ENCODE measurements at places on chromosomes 6 and 20.

GRCh38 chr6:121767211-121767610 is 331.8 kb downstream of the GJA1 start:
- no peak for DNase-seq

DNA sequence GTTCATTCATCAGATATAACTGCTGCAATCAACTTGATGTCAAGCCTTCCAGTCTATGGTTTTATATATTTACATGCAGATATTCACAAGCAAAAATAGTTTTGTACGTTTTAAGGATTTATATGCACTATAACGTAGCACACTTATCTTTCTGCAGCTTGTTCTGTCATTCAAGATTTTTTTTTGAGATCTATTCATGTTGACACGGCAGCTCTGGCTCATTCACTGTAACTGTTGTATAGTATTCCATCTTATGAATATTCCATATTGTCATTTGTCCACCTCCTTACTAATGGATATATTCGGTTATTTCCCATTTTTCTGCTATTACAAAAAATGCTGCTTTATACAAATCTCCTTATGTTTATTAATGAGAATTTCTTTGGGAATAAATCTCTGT is 13.2 kb downstream of the ELOVL2 start:
- no peak for DNase-seq

DNA sequence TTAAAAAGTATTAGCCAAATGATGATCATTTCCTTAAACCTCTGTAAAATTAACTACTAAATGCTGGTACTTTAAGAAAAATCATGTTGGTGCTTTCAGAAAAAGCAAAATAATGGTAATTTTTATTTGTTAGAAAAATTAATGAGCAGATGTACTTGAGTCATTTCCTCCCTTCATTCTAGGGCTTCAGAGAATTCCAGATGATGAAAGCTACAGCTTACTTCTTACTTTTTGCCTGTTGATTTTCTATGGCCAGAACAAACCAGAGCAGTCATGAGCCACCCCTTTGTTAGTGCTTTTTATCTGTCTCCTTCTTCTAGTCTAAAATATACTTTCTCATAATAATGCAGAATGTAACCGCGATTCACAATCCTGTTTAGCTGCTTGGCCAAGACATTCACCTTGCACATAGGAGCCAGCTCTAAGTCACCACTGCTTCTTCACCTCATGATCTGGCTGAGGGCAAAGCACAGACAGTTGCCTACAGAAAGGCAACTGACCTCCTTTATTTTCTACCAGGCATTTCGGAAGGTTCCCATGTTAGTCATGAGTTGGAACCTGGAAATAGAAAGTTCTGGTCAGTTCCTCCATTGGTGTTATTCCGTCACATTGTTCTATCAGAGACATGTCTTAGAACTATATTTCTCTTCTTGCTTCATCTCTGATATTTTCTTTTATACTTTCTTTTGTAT is 43.5 kb upstream of the TINAG start:
- no peak for DNase-seq

- no peak for DNase-seq
These were observed 207.7 kb upstream of the SNX9 start for GRCh38 chr6:157615420-157615769.

- peak; percentile 30 for DNase-seq
These were observed 86.8 kb downstream of the ZFP64 start for GRCh38 chr20:52104546-52105441.

GRCh38 chr6:118876198-118876597 is 17.8 kb upstream of the ASF1A start:
- DNase-seq: no peak

GRCh38 chr20:14189794-14190402 is 147.5 kb downstream of the FLRT3 start:
- no peak for DNase-seq

DNA sequence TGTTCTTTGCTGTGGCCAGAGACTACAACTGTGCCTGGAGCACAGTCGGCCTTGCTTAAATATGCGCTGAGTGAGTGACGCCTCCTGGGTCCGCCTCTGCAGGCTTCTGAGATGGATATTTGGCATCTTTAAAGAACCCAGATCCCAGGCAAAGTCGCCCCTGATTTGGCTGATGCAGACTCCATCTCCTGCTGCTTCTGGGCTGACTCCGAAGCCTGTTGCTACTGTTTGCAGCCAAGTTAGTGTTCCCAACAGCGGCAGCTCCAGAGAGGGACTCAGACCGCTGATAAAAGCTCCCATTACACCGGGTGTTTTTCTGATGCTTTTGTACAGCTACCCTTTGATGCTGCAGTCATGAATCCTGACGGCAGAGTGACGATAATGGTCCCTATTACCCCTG is 83.0 kb upstream of the SULF2 start:
- DNase-seq: no peak

GRCh38 chr6:148295261-148295887 is 47.3 kb upstream of the SASH1 start:
- DNase-seq: no peak

GRCh38 chr6:105691971-105692370 is 289.1 kb upstream of the PREP start:
- no peak for DNase-seq

- DNase-seq: no peak
These were observed 69.4 kb downstream of the GFOD1 start for GRCh38 chr6:13417954-13418353.

GRCh38 chr20:57755609-57756008 is 45.8 kb upstream of the PMEPA1 start:
- no peak for DNase-seq

DNA sequence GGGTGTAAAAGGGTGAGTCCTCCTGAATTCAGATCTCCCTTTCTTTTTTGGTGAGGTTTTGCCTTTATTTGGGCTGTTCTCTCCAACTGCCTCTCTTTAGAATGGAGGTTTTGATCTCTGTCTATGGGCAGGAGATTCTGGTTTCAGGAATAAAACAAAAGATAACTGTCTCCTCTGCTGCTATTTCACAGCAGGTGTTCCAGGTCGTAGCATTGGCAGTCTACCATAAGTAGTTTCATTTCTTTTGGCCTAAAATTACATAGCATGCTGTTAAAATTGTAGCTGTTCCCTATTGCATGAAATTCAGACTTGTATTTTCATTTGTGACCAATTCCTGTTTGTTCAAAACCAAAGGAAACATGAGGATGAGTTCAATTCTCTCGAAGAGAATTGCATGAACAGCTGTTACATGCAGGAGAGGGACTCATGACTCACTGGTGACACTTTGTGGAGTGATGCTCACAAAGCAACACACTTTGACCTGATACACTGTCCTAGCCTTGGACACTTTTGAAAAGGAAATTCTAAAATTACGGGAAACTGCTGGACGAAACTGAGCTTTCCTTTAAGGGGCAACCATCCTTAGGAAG is 76.8 kb upstream of the SIRPG start:
- DNase-seq: peak; percentile 1

GRCh38 chr6:129766959-129767728 is 57.2 kb upstream of the ARHGAP18 start:
- DNase-seq: no peak

- no peak for DNase-seq
These were observed 16.4 kb upstream of the ENPP4 start for GRCh38 chr6:46113370-46113769.

DNA sequence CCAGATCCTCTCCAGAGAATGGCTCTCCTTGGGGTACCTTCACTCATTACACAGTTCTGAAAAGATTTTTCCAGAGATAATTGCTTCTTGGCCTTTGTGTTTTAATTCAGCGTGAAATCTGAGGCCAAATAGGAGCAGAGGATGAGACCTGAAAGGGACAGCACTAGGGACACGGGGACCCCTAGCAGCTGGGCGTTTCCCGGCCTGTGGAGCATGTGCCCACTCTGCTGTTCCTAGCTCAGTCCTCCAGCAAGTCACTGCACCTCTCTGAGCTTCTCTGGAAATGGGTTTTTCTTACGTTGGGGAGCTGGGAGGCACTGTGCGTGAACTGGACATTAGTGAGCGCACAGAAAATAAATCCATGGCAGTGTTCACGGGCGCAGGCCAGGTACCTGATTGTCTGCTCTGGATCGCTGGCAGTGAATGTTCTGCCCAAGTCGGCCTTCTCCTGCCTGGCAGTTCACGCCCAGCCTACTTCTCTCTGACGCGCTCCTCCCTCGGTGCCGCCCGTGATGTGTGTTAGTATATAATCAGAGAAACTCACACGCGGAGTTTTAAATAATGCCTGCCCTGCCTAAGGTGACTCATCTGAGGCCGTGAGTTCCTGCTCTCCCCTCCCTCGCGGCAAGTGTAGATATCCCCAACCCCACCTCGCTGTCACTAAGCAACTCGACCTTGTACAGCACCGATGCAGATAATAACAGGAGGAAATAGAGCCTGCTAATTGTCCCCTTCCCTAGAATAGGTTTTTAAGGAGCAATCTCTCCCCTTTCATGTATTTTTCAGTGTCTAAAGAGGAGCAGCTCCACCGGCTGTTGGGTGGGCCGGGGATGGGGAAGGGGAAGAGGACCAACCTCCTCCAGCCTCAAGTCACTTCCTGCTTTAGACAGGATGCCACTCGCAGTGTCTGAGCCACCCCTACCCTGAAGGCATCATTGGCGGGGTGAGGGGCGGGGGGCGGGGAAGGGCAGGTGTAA is 2.7 kb upstream of the TUBB2A start:
- DNase-seq: peak; percentile 95

GRCh38 chr6:170046791-170047626 is 243.9 kb downstream of the DLL1 start:
- DNase-seq: no peak

DNA sequence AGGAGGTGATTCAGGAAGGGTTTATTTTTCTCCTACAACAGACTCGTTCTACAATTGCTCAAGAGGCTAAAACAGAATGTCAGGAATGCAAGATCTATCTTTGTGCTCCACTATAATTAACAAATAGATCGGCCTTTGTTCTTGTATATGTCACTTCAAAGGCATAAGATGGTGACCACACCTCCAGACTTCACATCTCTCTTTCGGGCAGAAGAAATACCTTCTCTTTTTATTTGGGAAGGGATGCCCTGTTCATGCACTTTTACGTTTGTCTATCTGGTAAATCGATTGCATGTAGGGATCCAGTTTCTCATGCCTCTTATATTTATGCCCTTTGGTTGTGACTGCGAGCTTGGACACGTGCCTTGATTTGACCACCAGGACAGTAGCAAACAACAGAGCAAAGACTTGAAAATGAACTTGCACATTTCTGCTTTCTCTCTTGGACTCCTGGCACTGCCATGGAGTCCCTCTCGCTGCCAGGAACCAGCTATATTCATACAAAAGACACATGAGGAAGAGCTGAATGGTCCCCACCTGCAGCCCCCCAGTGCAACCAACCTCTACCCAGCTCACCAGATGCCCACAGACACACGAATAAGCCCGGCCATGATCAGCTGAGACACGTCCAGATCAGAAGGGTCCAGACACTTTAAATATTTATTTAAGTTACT is 219.8 kb upstream of the STXBP5 start:
- DNase-seq: peak; percentile 22

GRCh38 chr6:42326248-42326647 is 108.6 kb upstream of the MRPS10 start:
- DNase-seq: no peak

DNA sequence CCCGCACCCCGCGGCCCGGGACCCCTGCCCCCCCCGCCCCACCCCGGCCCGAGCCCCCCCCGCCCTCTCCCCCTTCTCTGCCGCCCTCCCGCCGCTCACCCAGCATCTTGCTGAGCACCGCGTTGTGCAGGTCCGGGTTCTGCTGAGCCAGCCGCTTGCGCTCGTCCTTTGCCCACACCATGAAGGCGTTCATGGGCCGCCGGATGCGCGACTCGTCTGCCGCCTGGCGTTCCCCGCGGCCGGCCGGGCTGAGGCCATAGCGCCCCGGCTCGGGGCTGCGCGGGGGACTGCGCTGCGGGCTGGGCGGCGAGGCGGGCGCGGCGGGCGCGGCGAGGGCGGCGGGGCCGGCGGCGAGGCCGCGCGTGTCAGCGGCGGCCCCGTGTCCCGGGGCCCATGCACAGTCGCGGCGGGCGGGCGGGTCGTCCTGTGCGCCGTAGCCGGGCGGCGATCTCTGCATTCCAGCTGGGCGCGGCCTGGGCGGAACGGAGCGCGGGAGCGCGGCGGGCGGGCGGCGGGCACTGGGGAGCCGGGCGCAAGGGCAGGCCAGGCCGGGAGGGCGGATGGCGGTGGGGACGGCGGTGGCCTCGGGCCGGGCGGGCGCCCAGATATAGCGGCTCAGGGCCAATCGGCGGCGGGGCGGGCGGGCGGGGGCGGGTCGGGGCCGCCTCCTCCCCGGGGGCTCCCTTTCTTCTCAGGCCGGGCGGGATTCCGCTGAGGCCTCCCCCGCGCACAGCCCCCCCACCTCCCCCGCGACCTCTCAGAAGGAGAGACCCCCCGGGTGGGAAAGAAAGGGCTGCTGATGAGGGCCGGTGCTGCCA is at the start of gene SOX18:
SOX18 (minus strand) TSS at position 580 of the 818 bp plus-strand sequence; CDS start at position 457, 123 bp downstream.
- DNase-seq: no peak

DNA sequence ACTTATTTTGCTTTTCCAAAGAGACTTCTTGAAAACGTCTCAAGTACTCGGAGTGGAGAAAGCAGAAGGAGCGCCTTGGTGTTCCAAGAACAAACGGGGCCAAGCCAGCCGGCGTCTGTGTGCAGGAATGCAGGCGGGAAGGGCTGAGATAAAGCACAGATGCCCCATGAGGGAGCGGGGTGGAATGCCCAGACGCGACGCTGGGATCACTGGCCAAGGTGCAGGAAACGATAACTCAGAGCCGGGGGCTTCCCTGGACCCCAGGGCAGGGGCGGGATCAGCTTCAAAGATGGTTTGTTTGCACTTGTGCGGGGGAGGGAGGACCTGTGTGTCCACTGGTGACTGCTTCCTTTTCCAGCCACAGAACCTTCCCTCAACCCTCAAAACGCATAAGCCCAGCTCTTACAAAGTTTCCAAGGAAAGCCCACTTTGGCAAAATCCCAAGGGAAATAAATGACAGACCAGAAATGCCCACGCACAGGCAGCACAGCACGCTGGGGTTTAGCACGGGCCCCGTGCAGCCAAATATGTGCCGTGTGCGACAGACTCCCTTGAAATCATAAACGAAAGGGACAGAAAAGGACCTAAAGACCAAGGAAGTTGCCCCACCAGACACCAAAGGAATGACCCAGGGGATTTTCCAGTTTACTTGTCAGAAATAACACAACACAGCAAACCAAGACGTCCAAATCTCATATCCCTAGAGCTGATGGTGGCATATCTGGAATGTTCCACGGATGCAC is 113.9 kb downstream of the NFATC2 start:
- DNase-seq: no peak

DNA sequence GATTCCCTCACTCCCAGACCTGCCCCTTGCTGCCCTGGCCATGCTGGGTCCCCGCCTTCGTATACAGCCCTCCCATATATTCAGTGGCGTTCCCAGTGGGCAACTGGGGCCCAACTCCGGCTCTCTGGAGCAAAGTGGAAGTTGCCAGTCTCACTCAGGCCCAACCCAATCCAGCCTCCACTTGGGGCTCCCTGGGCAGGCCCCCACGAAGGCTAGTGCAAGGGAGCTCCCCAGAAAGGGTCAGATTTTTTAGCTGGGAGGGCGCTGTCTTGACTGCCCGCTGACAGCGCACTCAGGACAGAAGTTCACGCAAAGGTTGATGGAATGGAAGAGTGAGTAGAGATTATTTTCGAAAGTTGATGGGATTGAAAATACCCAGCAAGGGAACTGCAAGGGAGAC is 5.9 kb downstream of the TP53TG5 start:
- no peak for DNase-seq

GRCh38 chr6:1496836-1497760 is 107.7 kb downstream of the FOXF2 start:
- DNase-seq: no peak
